ENCODE measurements at places on chromosomes 11 and 22.

DNA sequence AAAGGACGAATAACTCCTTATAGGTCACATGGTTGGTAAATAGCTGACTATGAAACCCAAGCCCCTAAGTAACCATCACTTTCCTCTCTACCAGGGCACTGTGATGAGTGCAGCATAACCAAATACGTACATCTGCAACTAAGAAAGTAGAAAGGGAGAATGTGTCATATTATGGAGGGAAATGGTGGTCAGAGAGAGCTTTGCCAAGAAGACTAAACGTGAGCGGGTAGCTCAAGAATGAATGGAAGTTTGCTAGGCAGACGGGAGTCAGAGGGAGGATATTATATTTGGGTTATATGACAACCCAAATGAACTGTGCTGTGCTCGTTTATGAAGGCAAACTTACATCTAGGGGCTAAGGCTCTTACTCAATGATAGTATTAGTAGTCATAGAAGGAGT is 537.3 kb downstream of the OPCML start:
- DNase-seq, result no peak

- no peak for DNase-seq
Observed at GRCh38 chr11:3845670-3846069, 4.9 kb upstream of the RHOG start.

DNA sequence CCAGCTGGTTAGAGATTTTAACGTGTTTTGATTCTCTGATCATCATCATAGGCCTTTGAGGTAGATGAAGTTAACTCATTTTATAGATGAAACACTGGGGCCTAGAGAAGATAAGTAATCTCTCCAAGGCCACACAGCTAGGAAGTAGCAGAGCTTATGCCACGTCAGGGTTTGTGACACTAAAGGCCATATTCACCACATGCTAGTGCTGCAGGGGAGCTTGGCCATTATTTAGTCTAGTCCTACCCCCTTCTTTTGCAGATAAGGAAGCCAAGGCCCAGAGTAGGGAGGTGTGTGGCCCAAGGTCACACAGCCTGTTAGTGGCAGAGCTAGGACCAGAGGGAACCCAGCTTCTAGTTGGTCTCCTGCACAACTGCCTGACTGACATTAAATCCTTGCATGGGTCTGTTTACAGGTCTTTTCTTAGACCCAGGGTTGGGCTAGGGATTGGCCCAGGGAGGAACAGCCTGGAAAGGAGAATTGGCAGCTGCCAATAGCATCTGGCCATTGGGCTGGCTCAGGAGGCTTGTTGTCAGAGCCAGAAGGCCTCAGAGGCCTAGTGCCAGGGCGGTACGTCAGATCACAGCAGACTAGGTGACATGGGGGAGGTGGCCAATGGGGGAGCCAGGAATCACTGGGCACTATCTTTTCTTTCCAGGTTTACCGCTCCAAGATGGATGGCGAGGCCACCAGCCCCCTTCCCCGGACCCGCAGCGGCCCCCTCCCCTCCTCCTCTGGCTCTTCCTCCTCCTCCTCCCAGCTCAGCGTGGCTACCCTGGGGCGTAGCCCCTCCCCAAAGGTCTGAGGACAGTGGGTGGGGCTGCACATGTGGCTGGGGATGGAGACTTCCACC is 36.0 kb downstream of the PHLDB1 start:
- DNase-seq, result no peak

GRCh38 chr22:27405672-27406388 is 395.7 kb downstream of the MN1 start:
- DNase-seq, result no peak

DNA sequence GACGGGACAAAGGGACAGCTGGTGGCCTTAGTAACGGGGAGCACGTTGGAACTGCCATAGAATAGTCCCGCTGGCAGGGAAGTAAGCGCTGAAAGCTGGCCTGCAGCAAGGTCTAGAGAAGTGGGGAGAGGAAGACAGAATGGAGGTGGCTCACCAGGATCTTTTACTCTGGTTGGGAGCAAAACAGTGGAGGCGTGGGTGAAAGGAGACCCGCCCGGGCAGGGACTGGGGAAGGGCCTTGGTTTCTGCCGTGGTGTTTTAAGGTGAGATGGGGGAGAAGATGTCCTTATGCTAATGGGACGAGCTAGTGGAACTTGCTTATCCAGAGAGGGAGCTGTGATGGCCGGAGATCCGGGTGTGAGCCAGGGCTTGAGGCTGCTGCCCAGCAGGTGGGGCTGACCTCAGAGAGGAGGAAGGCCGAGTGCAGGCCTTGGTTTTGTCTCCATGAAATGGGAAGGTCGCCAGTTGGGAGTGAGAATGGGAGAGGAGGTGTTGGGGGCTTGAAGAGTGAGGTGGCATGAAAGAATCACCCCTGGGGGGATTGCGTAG is 56.4 kb upstream of the CTTN start:
- no peak for DNase-seq

DNA sequence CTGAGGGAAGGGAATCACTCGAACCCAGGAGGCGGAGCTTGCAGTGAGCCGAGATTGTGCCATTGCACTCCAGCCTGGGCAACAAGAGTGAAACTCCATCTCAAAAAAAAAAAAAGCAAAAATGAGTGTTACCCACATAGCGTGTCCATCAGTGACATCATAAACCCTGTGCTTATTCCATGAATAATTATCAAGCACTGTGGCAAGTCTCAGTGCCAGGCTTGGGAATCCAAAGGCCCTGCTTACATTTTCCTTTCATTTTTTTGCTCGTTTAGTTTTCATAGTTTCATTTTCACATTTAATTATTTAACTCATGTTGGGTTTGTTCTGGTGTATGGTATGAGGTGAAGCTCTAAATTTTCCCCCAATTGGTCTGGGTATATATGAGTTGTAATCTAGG is 46.5 kb downstream of the NEU3 start:
- no peak for DNase-seq

GRCh38 chr11:132088551-132088950 is 718.1 kb downstream of the NTM start:
- DNase-seq, result no peak

- no peak for DNase-seq
Observed at GRCh38 chr22:28742562-28742962, 723 bp downstream of the HSCB start.

DNA sequence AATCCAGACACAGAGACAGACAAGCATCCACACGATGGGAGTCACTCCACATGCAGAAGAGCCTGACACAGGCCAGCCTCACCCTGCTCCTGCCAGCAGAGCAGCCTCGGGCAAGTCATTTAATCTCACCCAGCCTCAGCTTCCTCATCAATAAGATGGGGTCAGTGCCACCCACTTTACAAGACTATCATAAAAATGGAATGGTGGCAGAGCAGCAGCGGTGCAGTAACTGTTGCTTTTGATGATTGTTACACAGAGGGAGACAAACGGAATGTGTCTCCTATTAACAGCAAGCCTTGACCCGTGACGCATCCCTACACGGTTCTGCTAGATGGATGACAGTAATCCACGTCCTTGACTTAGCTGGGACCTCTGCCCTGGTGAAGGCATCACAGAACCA is 26.0 kb upstream of the ARFGAP3 start:
- no peak for DNase-seq

- no peak for DNase-seq
Observed at GRCh38 chr11:106101819-106102218, 24.4 kb downstream of the AASDHPPT start.

DNA sequence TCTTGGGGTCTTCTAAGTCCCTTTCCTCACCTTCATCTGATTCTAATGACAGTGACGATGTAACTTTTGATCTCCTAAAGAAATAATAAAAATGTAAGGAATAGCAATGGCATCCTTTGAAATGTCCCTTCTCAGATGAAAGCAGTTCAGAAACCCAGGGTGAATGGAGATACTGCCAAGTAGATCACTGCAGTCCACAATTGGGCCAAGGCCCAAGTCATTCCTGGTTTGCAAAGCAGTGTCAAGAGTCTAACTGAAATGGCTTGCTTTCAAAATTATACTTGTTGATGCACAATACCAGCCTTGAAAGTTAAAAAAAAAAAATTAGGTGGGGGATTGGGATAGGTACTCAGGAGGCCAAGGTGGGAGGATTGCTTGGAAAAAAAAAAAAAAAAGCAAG is 20.4 kb downstream of the ASCC2 start:
- DNase-seq, result no peak

DNA sequence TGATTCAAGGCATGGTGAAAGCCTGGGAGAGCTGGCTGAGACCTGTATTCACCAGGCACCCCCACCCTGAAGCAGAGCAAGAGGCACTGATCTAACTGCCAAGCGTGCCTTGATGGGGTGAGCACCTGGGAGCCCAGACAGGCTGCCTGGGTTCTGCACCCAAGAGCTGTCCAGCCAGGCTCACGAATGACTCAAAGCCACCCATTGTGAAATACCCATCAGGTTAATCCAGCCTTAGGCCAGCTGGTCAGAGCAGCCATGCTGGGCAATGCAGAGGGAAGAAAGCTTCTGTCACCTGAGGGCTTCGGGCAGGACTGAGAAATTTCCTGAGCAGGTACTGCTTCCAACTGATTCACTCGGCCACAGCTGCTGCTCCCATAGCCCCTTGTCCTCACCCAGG is 22.1 kb downstream of the THOC5 start:
- DNase-seq, result no peak

- no peak for DNase-seq
Observed at GRCh38 chr11:63001456-63001855, 14.2 kb downstream of the SLC22A8 start.

- no peak for DNase-seq
Observed at GRCh38 chr11:122215244-122215992, 99.4 kb upstream of the BLID start.

DNA sequence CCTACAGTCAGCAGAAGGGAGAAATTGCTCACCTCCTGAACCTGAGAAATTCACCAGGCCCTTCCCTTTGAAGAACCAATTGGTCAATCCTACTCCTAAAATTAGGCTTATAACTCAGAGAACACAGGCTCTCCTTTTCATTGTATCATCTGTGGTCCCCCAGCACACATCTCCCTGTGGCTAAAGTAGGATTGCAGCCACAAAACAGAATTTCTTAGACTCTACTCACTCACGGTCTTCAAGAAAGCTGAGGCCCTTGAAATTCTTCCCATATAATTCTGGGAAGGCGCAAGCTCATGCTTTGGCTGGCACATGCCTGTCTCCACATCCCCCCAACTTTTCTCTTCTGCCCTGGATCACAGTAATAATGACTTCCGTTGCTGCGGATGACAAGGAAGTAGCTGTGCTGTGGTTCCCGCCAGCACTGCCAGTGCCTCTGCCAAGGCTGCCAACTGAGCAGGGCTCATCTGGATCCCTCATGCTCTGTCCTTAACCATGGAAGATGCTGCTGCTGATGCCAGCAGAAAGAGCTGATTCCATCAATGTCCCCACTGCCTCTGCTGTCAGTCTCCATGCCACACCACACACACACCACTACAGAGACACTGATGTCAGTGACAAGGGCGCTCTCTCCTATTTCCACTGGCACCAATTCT is 200.6 kb upstream of the POU2AF2 start:
- no peak for DNase-seq

DNA sequence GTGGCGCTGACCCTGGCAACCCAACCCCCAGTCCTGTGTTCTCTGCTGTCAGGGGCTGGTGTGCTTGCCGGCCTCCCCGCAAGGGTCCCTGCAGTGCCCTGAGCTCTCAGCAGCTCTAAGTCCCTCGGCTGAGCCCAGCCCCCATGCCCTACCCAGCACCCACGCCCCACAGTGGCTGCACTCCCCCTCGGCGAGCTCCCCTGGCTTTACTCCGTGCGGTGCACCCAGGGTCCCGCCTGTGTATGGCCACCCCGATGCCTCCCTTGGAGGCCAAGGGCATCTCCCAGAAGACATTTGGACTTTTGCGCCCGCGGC is 72.5 kb upstream of the SHISAL1 start:
- DNase-seq, result no peak

DNA sequence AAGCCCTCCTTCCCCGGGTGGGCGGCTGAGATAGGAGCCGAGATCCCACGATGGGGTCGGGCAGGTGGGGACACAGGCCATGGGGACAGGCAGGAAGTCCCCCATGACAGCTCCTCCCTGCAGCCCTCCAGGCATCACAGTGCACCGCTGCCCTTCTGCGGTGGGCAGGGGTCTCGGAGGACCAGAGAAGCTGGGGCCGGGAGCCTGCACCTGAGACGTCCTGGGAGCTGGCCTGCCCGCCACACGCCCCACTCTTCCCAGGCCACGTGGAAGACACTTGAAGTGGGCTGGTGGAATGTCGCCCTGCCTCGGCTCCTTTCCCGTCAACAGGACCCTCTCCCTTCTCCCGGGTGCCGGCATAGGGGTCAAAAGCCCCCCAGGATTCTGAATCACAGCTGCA is 55.4 kb downstream of the ELFN2 start:
- no peak for DNase-seq

DNA sequence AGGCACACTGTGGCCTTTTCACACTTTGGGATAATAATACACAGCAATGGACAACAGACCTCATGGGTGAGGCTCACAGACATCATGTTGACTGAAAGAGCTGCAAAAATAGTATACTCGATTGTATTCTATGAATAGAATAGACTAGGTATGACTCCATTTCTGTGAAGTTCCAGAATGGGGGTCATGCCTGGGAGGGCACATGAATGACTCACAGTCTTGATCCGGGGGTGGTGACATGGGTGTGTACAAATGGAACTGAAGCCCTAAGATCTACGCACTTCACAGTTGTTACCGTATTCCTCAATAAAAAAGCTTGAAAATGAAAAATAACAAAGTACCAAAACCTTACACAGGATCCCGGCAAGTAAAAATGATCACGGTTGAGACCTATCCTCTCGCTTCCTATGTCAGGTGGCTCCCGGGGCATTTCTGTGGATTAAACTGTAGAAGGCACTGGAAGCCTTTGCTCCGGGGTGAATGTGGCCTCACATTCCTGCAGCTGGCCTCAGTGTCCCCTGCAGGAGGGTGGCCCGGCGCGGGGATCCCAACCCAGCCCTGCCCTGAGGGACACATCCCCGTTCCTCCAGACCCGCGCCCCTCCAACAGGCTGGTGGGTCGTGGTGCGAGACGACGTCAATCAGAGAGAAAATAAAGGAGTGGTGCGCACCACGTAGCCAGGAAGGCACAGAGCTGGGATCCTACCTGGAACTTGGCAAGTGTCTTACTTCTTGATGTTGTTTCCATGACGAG is 75.9 kb downstream of the NECTIN1 start:
- DNase-seq, result no peak

DNA sequence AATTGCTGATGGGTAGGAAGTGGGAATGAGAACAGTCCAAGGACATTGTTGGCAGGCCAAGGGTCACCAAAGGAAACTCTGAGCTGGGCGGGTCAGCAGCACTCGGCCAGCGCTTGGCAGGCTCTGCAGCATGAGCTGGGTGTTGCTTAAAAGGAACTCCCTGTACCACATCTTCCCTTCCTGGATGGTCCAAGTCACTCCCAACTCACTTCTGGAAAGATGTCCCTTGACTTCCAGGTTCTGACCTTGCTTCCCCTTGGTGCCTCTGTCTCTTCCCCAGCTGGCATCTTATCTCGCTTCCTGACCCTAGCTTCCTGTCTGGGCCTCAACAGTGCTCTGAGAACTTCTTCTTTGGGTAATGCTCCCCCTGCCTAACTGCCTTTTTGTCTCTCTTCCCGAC is 24.8 kb upstream of the SWAP70 start:
- DNase-seq, result no peak

DNA sequence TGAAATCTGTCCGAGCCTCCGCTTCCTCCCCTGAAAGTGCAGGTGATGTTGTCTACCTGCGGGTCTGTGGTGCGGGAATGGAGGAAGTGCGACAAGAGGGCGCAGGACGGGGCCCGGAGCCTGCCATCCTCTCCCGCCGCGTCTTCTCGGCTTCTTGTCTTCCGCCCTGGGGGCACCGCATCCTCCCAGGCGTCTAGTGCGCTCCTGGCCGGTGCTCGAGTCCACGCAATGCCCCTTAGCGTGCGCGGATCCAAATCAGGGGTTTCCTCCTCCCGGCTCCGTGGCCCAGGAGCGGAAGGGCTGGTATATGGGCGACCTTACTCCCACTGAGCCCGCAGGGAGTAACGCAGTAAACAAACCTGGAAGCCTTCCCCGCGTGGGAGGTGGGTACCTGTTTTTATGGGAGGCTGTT is 405 bp downstream of the SFI1 start:
- DNase-seq, result peak; percentile 36
